ENCODE measurements at places on chromosomes 2 and 18.

DNA sequence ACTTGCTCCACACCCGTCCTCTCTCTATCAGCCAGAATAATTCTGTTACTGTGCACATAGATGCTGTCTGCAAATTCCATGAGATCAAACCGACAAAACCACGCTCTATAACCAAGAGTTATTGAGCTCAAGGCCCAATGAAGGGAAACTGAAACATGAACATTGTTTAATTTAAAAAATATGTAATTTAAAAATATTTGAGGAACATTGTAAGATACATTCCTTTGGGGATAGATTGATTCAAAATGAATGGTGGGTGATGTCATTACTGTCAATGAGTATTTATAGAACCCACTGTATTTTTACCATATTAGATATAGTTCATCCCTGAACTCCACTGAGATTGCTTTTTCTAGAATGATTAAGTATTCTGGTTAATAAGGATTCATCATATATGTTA, 50.4 kb downstream of the NCKAP5 start:
- no peak for DNase-seq

- no peak for DNase-seq
Measured at GRCh38 chr2:8380026-8380425, 301.8 kb upstream of the ID2 start.

GRCh38 chr2:195651046-195651445, 6.0 kb upstream of the SLC39A10 start:
- DNase-seq, result no peak

GRCh38 chr2:108346827-108347226, 30.9 kb upstream of the SULT1C4 start:
- DNase-seq, result no peak

DNA sequence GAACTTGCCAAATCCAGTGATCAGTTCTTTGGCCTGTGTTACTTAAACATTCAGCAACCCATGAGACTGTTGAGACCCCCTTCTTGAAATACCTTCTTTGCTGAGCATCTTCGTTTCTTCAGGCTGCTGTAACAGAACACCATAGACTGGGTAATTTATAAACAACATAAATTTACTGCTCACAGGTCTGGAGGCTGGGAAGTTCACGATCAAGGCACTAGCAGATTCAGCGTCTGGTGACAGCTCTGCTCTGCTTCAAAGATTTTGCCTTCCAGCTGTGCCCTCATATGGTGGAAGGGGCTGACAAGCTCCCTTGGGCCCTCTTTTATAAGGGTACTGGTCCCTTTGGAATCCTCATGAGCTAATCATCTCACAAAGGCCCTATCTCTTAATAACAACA, 28.8 kb upstream of the TSPYL6 start:
- no peak for DNase-seq

DNA sequence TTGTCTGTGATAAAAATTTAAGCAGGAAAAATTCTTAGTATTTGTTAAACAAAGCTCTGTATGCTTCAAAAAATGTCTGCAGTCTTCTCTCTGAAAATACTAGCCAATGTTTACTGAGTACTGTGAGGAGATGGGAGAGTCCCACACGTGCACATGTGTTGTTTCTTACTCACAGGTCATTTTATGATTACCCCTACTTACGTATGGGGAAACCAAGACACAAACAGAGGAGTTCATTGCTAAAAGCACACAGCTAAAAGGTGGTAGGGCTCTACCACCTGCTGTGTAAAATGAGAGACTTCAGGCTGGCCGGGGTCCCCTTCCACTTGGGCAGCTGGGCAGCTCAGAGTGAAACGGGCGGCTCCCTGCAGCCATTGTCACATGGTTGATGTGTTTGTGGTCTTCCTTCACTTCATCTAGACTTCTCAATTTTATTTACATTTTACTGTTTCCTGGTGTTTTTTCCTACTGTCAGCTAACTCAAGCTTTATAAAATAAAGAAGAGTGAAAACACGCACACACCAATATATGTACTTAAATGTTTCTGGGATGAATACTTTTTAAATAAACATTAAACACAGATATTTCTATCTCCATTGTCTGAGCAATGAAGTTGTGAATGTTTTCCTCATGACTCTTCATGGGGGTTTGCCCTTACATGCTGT, 71.2 kb downstream of the MBP start:
- no peak for DNase-seq

- DNase-seq, result no peak
Measured at GRCh38 chr2:205760157-205760556, 77.9 kb downstream of the NRP2 start.

DNA sequence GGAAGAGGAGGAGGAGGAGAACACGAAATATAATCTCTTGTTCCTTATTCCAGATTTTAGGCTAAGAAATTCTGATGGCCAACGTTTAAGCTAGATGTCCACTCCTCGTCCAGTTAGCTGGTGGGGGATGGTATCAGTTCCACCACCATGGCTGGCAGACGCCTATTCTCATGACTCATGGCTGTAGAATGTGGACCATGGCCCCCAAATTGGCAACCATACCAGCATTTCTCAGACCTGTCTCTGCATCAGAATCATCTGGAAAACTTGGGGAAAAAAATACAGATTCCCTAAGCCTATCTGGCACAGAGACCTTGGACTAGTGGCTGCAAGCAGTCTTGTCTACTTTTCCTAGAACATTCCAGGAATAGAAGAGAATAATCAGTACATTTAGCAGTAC, 267.7 kb upstream of the SIX2 start:
- DNase-seq, result no peak

- peak; percentile 67 for DNase-seq
Measured at GRCh38 chr18:2656237-2656980, 883 bp downstream of the SMCHD1 start.

DNA sequence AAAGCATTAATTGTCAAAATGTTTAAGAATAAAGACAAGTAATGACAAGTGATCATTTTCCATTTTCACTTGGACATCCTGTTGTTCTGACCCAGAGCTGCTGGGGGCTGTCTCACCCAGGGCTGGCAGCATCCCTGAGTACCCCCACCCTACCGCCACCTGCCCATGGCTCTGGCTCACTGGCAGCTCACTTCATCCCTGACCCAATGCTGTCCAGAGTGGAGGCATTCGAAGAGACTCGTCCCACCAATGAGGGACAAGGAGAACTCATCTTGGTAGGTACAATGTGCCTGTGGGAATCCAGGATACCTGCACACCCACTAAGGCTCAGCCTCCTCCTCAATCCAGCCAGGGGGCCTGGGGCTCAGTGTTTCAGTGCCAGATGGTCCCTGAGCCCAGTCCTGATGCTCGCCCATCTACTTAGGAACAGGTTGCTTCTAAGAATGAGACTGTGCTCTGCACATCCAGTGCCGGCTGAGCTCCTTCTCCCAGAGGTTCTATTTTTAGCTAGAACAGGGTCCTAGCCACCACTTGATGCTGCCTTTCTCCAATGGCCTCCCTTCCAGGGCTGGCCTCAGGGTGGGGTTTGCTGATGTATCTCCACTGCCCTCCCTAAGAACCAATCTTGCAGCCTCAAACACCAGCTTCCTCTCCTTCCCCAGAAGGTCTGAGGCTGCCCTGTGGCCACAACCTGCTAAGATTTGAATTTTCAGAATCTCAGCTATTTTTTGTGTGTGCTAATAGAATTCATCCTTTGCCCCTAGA, 53.7 kb downstream of the ADD2 start:
- no peak for DNase-seq

DNA sequence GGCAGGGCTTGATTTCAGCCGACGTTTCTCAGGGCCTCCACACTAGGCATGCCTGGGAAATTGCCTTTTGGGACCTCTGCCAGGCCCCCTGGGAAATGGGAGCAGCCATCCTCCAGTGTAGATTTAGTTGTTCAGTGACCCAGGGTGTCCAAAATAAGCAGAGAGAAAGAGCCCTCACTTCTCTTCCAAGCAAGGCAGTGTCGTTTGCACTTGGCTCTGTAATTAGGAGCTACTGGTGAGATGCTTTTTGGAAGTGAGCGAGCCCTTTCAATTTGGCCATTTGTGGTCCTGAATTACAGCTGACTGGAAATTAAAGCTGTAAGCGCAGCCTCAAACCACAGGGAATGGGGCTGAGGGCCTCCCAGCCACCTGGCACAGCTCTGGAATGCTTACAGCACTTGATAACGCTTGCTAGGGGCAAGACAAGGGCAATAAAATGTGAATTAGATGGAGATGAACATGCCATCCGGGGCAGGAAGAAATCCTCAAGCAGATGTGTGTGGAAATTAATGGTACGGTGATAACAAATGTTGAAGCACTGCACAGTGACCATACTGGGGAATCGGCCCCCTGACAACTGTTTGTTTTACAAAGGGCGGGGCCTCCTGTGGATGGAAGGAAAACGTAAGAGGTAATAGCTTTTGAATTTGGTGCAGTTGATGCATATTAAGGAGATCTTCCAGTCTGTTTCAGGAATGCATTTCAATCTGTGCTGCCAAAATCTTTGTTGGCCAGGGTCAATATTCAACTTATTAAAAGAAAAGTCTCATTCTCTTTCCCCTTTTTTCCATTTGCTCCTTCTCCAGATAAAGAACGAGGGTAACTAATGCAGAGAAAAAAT, 173.1 kb downstream of the UXS1 start:
- DNase-seq, result no peak

DNA sequence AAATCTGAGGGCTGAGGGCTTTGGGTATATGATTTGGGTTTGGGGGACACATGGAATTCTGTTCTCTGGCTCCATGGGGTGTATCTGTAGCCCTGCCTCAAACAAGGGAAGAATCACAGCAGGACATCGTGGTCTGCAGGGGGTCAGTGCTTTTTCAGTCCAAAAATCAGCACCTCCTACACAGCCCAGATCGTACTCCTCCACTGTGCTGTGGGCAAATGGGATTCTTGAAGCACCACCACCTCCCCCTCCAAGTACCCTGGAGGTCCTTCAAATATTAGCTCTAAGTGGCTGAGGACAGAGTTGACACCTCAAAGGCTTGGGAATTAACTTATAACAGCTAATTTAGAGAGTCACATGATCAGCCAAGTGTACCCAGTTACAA, 41.5 kb downstream of the EPHA4 start:
- no peak for DNase-seq

DNA sequence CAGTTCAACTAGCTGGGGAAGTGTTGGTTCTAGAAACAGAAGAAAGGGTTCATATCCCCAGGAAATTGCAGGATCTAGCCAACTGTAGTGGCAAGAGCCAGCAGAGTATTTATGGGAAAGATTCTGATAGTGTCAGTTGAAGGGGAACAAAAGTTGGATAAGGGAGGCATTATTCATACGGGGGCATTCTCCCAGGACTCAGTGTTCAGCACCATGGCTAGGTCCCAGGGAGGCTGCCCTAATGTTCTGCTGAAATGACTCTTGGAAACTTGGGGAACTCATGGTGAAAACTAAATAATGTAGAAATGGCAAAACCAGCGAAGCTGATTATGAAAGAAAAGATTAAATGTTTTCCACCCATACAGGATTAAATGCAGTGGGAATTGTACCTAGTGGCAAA, 543.7 kb downstream of the TRIB2 start:
- no peak for DNase-seq

DNA sequence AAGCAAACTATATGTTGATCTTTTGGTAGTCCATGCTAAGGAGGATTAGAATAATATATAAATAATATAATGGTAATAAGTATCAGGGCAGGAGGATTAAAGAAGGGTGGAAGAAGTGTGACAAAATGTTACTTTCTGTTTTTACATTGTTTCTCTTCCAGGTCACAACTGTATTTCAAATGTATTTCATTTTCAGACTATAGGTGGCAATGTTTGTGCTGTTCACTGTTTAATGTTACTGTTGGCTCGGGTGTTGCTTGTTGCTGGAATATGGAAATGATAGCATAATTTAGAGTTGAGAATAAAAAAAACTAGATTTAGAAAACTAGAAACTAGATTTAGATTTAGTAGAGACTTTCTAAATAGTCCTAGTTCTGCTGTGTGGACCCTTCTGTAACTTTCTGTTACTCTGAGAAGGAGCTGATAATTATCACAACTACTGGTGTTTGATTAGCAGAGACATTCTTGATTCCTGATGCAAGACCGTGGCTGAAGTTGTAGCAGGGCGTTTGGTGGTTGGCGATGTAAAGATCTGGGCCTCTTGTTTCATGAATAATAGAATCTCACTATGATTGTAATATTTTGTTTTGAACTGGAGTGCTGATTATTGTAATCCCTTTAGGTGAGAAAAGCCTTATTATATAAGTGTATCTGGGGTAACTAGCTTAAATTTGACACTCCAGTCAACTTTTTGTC, 7.9 kb downstream of the NEDD4L start:
- no peak for DNase-seq

DNA sequence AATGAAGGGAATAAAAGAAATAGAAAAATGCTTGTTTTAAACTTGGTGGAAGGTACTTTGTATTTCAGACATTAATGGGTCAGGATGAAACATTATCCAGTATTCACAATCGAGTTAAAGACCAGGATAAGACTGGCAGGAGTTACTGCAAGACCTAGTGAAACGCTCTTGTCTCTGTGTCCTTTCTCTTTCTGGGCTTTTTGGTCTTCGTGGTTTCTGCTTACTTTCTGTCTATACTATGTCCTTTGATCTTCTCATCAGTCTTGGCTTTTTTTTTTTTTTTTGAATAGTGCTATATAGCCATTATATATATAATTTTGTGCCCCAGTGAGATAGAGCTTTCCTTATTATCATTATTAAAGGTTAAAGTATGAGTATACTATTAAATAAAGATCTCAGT, 42.1 kb upstream of the GAREM2 start:
- DNase-seq, result no peak

- DNase-seq, result no peak
Measured at GRCh38 chr2:164657129-164657528, 35.8 kb upstream of the GRB14 start.

GRCh38 chr18:3671176-3671575, 221.2 kb downstream of the TGIF1 start:
- DNase-seq, result no peak
